Mucosa of descending colon (tissue), 3 donors: ENCODE measurements at places on chromosomes 1 and 21. TPM values are rescaled to one million over a fixed set of nuclear protein-coding genes. Genes with fewer than 3 reads are reported as not detected.
A peak's percentile ranks its signal among the peaks of the same experiment; 100 is the strongest.

DNA sequence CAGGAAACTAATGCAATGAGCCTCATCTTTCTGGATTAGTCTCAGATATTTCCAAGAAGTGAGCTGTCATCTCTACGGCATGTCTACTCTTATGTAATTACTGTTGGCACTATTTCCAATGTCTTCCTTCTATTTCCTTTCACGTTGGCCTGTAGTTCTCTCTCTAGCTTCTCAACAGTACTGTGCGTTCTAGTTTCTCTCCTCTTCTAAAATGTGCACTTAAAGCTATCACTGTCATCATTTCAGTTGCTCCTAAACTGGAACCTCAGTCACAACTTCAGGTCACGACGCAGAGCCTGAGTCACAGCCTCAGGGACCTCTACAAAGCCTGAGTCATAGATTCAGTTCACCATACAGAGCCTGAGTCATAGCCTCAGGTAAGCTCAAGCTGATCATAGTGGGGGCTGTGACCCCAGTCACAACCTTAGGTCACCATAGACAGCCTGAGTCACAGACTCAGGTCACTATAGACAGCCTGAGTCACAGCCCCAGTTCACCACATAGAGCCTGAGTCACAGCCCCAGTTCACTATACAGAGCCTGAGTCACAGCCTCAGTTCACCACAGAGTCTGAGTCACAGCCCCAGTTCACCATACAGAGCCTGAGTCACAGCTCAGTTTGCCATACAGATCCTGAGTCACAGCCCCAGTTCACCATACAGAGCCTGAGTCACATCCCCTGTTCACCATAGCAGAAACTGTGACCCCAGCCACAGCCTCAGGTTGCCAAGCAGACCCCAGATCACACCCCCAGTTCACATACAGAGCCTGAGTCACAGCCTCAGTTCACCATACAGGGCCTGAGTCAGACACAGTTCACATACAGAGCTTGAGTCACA is 13.0 kb downstream of the WNT9A start:
- no peak for DNase-seq

SPTA1 gene
- total RNA-seq, result not detected

GRCh38 chr1:235763962-235764361 is 102.7 kb downstream of the LYST start:
- no peak for DNase-seq

DNA sequence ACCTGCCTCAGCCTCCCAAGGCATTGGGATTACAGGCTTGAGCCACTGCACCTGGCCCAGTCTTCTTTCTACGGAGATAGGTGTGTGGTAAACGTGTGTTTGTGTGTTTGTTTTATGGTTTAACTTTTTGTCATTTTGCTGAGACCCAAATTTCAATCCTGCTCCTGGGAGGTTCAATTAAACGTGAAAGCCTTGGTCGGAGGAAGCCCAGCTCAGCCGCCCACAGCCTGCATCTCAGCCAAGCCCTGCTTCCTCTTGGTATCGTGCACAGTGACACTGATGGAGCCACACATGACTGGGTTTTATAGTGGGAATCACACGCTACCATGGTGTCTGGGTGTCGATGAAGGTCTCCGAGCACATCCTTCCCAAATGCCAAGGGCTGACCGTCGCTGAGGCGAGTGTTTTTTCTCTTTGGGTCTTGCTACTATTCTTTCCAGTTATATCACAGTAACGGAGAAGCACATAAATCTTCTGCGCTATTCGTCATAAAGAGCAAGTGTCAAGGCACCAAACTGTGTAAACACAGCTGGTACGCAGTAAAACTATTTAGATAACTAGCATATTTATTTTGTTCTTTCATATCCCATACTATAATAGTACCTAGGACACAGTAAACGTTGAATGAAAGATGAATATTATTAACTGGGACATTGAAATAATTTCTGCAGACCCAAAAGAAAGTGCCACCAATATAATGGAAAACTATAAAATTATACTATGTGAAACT is 39.3 kb downstream of the HLCS start:
- DNase-seq, result no peak

FGR gene
- 5.3 TPM for total RNA-seq

DNA sequence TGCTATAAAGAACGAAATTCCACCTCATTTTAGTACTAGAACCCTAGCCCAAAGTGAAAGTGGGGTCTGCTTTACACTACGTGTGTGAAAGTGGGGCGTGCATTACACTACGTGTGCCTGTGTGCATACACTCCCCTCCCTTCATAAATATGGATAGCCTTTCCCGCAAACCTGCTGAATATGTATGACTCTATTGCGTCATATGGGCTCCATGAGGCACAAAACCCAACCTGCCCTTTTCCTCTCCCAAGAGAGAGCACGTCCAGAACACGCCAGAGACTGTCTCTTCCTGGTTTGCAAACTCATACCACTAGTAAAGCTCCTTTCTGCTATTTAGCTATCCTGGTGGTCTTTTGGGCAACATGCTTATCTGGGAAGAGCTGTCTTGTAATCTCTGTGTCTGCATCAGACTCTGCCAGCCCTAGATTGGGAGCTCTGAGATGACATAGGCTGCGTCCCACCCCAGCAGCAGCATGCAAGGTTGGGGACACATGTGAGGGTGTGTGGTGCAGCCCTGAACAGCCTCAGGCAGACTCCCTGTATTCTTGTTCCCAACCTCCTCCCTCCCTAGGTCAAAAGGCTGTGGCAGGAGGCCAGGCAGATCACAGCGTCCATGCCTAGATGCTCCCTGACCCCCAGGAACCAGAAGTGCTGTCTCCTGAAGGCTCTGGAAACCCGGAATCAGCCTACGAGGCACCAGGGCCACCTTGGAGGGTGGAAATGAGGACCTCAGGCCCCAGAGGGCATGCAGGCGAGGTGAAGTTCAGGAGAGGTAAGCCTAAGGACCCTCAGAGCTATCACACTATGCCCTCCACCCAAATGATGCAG is 12.3 kb upstream of the PADI1 start:
- no peak for DNase-seq

DNA sequence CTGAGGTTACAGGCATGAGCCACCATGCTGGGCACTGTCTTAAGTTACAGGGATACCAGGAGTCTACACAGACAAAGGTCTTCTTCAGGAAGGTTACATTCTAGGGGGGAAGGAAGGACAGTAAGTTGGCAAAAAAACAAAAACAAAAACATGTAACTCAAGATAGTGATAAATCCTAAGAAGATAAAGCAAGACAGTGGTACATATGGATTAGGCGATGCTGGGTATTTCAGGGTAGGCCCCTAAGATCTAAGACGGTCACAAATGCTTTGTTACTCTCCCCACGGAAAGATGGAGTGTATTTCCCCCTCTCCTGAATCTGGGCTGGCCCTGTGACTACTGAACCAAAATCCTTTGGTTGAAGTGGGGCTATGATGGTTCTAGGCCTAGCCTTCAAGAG is 8.2 kb downstream of the CLCC1 start:
- DNase-seq, result no peak

- no peak for DNase-seq
Measured at GRCh38 chr1:79100385-79100784, 93.9 kb upstream of the ADGRL4 start.

GRCh38 chr21:44365251-44365966 is 12.0 kb downstream of the TRPM2 start:
- DNase-seq, result no peak

GRCh38 chr21:45909238-45909988 is 72.2 kb upstream of the COL6A1 start:
- DNase-seq, result no peak

KLHDC7A gene
- 3.5 TPM for total RNA-seq

DNA sequence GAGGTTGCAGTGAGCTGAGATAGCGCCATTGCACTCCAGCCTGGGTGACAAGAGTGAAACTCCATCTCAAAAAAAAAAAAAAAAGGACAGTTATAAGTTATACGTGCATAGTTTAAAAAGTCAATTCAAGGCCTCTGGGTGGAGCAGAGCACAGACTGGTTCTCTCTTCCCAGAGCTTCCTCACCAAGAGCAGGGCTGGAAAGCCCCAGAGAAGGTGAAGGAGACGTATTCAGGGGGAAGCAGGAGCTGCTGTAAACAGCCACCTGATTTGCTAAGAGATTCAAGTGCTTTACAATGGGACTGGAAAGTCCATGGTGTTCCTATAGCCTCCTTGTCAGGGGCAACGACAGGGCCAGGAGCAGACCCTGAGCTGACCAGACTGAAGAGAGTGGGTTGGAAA is 85.0 kb upstream of the LYST start:
- no peak for DNase-seq

DNA sequence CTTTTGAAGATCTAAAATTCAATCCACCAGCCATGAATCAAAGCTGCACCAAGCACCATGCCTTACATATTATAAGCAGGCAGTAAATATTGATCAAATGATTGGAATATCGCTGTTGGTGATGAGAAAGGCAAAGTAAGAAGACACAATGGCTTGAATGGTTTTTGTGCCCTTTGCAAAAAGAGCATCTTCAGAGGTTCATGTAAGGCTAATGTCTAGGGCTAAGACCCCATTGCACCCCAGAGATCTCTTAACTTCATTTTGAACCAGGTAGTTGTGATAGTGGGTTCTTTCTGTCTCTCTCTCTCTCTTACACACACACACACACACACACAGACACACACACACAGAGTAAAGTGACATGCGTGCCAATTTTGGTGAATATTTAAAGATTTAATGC is 12.0 kb downstream of the PROX1 start:
- DNase-seq, result no peak

- DNase-seq, result no peak
Measured at GRCh38 chr1:170634824-170635410, 29.0 kb upstream of the PRRX1 start.

RHBDL2 gene
- total RNA-seq, result 50.5 TPM

DNA sequence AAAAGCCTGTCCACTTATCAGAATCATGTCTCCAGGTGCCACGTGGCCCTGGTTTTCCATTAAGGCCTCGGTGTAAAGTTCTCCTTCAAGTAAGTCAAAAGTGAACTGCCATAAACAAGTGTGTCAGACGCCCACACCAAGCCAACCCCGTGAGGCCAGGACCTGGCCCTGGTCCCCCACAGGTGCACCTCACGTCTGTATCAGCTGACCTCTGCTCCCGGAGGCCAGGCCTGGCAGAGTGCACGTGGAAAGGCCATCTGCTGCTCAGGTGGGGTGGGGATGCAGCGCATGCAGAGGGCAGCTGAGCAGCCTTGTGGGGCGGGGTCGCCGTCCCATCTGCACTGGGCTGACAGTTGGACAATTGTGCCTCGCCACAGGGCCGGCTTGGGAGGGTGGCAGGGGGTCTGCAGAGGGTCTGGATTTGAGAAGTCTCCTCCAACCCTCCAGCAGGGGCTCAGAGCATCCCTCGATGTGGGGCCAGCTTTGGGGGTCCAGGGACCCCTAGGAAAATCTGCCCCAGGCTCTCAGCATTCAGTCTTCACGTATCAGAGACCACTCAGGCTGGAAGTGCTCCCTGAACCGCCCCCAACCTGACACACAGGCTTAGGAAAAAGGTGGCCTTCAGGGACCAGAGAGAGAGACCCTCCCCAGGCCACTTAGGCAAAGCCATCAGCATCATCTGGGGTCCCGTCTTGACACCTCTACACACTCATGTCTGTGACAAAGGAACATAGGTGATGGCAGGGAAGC is 3.0 kb downstream of the SLC19A1 start:
- DNase-seq, result peak; percentile 8

GSTM5 gene
- 4.8 TPM for total RNA-seq

DNA sequence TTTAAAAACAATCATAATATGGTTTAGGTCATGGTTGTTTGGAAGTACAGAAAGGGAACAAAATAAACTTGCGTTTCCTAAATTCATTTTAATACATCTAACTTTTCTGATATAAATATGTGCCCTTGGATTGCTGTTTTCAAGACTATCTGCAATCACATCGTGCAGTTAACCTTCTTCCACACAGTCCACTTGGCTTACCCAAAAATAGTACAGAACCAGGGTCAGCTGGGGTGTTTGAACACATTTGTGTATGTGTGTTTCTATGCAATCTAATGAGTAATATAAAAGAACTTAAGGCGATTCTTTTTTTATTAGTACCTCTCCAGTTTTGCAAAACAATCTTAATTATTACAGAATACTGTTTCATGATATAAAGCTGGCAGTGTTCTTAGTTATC is 19.9 kb downstream of the SAMSN1 start:
- DNase-seq, result no peak
